Dermis blood vessel endothelial cell (primary cell): ENCODE measurements at places on chromosomes 11 and 22.

- no peak for DNase-seq
Measured at GRCh38 chr11:1202154-1202775, 20.6 kb upstream of the MUC5B start.

GRCh38 chr11:22768281-22768680 is 61.3 kb downstream of the SVIP start:
- no peak for DNase-seq

DNA sequence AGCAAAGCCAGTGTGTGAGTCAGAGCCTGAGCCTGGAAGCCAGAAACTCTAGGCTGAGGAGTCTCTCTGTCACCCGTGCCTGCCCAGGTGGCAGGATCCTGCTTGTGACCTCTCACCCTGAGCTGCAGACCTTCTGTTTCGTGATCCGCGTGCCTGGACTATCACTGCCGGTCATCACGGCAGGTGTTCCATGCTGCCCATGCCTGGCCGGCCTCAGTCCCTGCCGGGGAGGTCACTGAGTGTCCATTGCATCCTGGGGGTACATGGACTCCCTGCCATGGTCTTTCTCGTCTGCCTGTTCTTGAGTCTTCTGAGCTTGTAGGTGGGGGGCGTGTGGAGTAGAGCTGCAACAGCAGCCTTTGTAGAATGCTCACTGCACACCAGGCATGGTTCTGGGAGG is 1032.4 kb downstream of the TBC1D22A start:
- no peak for DNase-seq

DNA sequence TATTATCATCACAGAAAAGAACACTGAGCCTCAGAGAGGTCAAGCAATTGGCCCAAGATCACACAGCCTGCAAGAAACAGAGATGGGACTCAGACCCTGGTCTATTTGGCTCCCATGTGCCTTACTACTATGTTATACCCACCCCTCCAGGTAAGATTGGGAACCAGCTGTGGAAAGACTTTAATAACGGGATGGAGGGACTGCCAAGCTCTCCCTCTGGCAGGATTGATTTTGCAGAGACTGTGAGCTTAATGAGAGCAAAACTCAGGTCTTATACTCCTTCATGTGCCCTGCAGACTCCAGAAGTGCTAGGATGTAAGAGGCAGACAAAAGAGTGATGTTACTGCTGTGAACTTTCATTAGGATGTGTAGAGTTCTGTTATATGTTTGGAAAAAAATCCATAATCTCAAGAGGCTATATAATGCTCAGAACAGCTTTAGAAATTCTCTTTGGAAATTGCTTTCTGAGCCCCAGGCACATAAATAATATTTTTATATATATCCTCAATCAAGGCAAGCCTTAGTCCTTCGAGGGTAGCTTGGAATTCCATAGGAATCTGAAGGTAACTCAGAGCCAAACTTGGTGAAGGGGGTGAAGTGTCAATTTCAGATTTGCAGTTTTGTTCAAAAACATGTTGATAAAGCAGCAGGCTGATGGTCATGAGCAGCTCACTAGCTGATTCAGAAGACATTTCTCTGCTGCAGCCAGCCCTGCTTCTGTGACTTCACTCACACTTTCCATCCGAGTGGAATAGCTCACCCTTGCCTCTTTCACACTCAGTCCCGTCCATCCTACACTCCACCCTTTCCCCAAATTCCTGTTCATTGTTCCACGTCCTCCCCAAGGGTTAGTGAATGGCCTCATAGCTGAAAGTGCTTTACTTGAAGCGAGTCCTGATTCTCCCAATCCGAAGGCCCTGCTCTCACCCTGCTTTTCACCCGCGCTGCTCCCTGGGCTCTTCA is 188.8 kb downstream of the SNX19 start:
- DNase-seq = no peak

DNA sequence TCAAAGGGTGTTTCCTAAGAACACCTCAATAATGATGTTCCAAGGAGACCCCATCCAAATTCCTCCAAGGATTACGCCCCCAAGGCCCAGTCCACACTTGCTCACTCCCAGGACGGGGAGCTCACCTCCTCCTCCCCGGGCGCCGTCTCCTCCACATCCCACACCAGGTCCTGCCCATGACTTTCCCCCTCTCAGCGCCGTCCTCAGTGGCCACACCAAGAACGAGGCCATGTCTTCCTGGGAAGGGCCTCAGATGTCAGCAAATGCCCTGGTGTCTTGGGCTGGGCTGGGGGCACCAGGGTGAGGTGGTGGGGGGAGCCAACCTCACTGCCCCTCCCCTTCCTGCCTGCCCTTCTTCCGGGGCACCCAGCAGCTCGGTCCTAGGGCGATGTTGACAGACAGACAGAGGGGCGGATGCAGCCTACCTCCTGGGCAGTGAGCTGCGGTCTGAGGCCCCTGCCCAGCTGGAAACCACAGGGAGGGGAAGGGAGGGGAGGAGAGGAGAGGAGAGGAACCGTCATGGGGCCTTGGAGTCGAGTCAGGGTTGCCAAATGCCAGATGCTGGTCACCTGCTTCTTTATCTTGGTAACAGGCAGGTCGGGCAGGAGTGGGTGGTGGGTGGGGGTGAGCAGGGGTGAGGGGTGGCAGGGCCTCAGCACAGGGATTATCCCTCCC is at the start of the genes C11orf21 and TSPAN32:
Gene C11orf21 (minus strand): TSS at position 288 of the 675 bp plus-strand sequence. CDS start 110 bp downstream, at position 178.
Gene TSPAN32 (plus strand): TSS at position 383 of the 675 bp plus-strand sequence. CDS start 137 bp downstream, at position 520.
- no peak for DNase-seq

GRCh38 chr22:33920197-33920540 is at the start of gene LARGE1:
TSS of gene LARGE1 (minus strand) at chr22:33920476.
- peak; percentile 21 for DNase-seq

DNA sequence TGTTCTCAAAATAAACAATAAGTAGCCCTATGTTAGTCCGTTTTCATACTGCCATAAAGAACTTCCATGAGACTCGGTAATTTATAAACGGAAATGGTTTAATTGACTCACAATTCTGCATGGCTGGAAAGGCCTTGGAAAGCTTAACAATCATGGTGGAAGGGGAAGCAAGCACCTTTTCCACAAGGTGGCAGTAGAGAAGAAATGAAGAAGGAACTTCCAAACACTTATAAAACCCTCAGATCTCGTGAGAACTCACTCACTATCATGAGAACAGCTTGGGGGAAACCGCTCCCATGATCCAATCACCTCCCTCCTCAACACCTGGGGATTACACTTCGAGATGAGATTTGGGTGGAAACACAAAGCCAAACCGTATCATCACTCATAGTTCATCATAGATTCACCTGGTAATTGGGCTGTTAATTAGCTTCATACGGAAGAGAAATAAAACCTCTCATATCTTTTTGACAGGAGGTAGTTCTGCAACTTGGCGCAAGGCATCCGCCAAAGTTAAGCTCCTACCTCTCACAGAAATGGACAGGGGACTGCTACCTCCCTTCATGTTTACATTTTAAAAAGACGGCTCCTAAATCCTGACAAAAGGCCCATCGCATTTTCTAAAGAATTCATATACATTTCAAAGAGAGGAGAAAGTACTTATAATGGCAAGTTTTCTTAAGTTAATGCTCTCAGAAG is 49.0 kb downstream of the MUC15 start:
- no peak for DNase-seq

DNA sequence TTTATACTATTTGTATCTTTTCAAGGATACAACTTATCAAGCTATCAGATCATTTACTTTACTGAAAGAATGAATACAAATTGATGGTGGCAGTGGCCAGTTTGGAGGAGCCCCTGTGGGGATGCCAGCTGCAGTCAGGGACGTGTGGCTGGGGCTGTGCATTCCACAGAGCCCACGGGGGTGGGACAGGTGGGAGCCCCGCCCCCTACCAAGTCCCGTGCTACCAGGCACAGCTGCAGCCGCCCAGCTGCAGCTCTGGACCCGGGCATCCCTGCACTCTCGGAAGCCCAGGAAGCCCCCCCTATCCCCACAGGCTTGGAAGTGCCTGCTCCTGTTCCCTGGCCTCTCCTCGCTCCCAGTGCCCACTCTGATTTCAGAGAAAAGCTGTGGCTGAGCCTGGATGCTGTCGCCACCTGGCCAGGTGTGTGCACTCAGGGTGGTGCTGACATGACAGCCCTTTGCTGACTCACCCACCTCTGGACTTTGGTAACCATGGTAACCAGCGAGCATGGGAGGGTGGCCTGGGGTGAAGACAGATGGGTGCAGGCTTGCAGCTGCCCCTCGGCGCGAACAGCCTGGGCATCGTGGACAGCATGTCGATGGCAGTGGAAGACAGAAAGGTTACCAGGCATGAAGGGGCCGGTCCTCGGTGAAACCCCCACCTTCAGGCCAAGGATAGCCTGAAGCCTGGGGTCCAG is 138.1 kb downstream of the SBF2 start:
- DNase-seq = no peak

DNA sequence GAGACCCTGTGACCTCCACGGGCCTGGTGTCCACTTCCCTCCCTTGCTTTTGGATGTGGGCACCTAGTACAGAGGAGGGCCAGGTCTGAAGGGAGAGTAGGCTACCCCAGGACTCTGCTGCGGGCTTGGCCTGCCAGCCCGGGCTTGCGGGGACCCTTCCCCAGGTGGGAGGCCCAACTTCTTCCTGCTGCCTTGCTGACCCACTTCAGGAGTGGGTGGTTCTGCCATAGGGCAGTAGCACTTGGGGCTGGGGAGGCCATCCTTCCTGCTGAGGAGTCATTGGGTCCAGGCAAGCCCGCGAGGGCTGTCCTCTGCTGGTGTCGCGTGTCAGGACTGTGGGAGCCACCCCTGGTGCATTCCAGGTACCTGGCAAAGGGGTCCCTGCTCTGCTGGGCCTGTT is 1250.0 kb downstream of the BRD1 start:
- no peak for DNase-seq

- DNase-seq = no peak
Measured at GRCh38 chr11:71250523-71251150, 1.7 kb downstream of the SHANK2 start.
